ENCODE measurements at places on chromosomes 7 and 10.

DNA sequence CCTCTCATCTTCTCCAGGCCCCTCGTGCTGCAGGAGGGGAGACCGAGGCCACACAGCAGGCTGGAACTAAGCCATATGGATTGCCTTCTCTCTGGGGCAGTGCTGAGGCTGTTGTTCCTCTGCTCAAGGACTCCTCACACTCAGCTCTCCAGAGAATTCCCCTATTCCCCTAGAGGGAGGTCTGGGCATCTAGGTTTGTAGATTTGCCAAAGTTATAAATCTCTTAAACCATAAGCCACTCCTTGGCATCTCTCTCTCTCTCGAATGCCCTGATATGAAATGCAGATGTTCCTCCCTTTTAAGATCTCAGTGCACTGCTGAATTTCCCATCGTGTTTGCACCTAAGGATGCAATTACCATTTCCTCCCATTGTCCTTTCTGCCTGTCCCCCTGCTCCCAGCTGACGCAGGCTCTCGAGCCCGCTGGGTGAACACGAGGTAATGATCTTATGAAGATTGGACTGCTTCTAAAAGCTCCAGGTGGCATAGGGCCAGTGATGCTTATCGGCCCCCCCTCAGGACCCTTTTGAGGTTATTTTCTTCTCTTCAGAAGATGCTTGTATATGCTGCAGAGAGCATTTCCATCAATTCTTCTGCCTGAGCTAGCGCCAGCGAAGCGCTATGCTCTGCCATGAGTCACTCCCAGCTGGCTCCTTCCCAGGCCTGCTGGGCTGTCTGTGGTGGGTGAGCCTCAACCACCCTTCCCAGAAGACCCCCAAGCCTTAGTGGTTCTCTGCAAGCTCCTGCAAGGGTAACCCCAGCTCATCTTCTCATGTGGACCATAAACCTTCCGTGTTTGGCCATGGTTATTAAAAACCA lies 41.6 kb upstream of the AQP1 start:
- DNase-seq, result no peak

DNA sequence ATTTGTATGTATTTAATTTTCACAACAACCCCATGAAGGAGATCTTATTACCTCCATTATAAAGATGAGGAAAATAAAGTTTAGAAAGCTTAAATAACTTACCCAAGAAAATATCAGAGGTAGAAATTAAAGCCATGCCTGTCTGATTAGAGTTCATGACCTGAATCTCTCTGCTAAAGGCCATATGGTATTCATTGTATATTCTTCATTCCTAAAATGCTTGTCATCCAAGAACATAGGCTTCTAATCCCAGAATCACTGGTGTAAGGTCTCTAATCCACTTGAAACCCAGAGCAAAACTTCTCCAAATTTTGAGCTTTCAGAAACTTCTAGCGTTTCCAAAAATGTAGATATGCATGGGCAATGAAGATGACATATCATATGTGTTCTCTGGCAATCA lies 72.3 kb upstream of the YAE1 start:
- DNase-seq, result no peak

DNA sequence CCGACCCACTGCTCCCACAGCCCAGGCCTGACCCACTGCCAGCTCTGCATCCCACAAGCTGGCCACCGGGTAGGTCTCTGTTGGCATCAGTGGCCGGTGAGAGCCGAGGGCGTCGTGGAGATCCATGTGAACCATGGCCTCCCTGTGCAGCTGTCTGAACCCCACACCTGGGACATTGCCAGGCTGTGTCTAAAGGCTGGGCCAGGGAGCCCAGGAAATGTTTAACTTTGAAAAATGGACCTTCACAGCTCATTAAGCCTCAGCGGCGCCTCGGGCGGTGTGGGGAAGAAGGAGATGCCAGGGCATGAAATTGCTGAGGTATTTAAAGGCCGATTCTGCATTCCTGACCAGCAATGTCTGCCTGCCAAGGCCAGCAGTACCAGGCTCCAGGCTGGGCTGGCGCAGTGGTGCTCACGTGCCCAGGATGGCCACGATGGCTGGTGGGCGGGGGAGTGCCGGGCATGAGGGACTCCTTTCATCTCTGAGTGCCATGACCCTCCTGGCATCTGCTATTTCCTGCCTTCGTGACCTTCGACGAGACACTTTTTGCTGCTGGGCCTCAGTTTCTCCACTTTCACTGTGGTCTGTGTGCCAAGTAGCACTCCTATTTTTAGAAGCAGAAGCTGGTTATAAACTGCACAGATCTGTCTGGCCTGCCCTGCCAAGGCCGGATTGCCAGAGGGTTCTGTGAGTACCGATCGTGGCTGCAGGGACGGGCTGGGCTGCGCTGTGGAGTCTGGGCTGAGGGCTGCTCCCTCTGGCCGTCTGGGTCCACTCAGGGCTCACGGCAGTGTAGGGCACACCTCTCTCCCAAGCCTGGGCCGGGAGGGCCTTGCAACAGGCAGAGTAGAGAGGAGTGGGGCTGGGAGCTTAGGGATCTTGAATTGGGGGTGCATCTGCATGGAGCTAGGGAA lies 21.8 kb downstream of the ELFN1 start:
- DNase-seq, result no peak

DNA sequence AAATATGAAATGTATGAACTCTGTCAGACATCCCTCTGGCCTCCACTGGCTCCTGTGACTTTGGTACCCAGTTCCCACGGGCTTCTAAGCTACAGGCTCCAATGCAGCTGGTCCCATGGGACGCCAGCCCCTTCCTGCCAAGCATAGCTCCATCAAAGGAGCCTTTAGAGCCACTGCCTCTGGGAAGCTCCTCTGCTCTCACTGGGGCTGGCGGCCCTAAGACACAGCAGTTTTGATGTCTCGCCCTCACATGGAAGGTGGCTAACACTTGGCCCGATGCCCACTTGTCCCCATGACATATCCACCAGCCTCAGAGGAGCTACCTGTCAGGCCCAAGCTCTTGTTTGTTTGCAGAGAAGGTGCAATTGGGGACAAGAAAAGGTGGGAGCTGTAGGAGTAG lies 453.7 kb upstream of the LRRN3 start:
- no peak for DNase-seq

DNA sequence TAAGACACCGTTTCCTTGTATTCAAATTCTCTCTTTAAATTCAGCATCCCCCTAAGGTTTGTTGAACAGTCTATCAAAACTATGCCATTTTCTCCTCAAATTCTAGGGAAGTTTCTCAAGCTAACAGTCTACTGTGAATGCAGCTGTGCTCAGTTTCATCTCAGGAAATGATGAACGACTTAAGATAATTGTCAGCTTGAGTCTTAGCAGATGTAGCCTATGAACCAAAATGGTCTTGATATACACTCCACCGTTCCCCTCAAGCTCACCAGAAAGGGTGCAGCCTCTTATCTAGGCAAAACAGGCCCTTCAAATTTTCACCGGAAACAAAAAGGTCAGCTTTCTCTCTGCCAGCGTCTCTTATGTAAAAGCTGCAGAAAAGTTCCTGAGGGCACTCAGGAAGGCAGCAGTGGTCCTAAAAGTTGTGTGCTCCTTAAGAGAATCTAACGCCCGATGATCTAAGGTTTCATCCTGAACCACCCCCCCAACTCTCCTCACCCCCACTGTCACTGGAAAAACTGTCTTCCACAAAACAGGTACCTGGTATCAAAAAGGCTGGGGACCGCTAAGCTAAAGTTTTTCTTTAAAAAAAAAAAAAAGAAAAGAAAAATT lies 2.1 kb downstream of the DNAJC9 start:
- no peak for DNase-seq
